A673 (cell line): ENCODE measurements at places on chromosomes 11 and 22.

DNA sequence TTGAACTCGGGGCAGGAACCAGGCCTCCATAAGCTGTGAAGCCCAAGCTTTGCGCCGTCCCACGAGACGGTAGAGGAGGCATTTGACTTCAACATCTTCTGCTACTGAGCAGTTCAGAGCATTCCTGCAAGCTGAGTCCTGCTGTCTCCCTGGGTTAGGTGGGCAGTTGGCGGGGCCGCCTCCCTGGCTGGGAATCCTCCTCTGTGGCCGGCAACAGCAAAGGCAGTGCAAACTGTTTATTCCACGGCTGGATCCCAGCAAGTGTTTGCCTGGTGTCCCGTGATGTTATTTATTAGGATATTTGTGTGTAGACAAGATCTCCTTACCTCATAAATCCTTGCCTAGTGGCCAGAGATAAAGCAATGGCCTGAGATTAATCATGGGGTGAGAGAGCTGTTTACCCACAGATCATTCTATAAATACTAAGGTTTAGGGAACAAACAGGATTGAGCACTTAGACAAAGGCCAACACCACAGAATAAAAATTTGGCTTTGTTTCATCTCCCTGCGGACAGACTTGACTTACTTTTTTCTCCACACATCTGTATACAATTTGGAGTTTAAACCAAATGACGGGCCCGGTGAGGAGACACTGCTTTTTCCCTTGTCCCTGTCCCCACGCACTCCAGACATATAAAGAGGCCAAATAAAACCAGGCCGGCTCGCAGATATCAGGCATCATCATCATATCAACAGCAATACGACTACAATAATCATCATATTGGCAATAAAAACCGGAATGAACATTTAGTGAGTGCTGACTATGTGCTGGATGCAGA, 63.4 kb downstream of the NAT10 start:
- DNase-seq = no peak

DNA sequence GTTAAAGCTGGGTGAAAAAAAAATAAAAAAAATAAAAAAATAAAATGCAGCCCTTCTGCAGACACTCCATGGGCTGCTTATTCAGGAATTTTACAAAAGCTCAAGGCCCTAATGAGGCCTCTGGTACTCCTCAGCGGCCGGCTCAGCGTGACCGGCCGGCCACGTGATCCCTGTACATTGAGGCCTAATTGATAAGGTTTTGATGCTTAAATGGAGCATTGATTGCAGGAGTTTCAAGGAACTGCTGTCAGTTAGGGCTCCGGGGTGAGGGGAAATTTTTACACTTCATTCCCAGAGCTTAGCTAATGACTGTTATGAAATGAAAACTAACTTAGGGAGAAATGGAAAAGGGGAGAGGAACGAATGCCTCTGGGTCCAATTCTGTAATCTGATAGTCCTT, 368.8 kb upstream of the KIRREL3 start:
- DNase-seq = no peak

DNA sequence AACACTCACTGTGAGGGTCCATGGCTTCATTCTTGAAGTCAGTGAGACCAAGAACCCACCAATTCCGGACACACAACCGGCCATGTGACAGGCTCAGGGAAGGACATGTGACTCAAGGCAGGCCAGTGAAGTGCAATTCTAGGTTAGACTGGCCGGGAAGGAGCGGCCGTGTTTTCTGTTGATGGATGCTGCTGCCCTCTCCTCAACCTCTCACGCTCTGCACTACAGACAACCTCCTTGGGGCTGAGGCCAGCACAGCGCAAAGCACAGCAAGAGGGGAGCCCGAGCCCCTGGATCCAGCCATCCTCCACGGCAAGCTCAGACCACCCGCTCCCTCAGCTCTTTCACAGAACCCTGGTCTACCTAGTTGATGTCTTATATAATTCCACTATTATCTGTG, 2.8 kb downstream of the NUDT8 start:
- DNase-seq = no peak

- DNase-seq = no peak
Measured at GRCh38 chr22:49137206-49137840, 690.4 kb downstream of the BRD1 start.

DNA sequence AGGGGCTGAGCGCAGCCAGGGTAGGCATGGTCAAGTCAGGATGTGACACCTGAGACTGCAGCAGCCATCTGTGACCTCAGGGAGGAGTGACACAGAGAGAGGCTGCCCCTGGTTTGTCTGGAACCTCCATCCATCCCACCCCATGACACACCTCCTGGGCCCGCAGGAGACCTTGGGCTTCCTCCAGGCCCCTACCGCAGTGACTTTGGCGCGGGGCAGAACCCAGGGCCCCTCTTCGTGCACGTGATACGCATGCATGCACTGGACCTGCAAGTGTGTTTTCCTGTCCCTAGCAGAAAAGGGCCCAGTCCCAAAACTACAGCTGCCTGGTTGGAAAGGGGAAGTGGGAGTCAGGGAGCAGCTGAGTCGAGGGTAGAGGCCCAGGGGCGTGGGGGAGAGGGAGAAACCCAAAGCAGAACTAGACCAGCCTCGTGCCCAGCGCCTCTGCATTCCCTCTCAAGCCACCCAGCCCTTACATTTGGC, 7.9 kb upstream of the CYTH4 start:
- DNase-seq = no peak

GRCh38 chr11:134531327-134532130, 119.5 kb upstream of the B3GAT1 start:
- no peak for DNase-seq

DNA sequence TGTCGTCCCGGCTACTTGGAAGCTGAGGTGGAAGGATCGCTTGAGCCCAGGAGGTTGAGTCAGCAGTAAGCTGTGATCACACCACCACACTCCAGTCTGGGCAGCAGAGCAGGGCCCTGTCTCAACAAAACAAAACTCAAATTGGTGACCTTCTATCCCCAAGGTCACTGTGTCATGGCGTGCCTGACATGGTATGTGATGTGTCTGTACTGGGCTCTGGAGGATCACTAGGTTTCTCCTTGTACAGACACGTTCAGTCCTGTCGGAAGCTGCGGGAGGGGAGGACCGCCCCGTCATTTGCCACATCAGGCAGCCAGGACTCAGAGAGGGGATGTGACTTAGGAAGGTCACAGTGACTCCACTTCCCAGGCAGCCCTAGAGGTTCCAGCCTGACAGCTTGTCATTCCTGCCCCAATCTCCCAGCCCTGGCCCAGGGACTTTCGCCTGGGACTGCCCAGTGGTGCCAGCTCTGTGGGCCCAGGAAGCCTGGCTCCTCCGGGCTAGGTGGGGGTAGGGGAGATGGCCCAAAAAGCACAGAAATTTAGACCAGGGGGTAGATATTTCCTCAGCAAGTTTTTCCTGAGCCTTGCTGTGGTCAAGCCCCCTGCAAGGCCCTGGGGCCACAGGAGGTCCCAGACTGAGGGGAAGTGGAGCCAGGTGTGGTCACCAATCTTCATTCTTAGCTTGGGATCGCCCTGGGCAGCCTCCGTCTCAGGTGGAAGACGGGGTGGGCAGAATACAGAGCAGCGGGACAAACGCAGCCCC, 53.2 kb downstream of the TRIOBP start:
- no peak for DNase-seq

GRCh38 chr11:130945896-130946295, 29.6 kb upstream of the SNX19 start:
- peak; percentile 56 for DNase-seq

GRCh38 chr11:114762408-114762807, 84.1 kb downstream of the NXPE2 start:
- DNase-seq = peak; percentile 62

DNA sequence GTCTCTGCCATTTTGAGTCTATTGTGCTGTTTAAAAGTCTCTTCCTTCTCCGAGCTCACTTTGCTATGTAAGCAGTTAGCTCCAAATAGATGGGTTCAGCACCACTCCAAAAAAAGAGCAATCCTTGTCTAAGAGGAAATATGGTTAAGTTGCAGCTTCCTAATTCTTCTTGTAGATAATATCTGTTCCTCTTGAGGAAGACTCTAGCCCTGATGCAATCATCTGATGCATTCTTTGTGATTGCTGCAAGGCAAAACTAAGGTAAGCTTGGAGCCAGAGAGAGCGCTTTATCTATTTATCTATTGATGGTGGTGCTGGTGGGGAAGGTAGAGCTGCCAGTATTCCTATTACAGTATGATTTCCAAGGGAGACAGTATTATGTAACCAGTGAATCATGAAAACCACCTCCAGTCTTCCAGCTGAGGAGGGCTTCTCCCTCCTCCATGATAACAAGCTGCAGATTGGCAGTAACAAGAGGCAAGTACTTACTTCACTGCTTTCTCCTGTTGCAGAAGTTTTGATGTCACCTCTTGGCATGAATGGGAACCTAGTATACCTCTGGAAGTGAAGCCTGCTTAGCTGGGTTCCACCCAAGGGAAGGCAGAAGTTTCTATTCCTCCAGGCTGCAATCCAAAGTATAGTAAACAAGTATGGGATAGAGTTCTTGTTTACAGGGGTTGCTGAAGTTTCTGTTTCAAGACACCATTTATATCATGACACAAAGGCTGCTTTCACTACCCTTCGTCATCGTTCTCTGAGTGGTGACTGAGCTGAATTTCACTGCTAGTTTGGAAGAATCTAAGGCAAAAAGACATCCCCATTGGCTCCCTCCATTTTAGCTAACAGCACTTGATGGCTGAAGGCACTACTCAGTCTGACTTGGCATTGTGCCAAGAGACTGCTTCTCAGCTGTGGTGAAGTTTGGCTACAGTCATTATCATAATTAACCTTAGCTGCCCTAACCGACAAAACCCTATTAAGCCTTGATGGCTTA, 49.7 kb downstream of the FDX1 start:
- DNase-seq = peak; percentile 64

GRCh38 chr11:82757660-82758357, 24.1 kb upstream of the FAM181B start:
- no peak for DNase-seq

DNA sequence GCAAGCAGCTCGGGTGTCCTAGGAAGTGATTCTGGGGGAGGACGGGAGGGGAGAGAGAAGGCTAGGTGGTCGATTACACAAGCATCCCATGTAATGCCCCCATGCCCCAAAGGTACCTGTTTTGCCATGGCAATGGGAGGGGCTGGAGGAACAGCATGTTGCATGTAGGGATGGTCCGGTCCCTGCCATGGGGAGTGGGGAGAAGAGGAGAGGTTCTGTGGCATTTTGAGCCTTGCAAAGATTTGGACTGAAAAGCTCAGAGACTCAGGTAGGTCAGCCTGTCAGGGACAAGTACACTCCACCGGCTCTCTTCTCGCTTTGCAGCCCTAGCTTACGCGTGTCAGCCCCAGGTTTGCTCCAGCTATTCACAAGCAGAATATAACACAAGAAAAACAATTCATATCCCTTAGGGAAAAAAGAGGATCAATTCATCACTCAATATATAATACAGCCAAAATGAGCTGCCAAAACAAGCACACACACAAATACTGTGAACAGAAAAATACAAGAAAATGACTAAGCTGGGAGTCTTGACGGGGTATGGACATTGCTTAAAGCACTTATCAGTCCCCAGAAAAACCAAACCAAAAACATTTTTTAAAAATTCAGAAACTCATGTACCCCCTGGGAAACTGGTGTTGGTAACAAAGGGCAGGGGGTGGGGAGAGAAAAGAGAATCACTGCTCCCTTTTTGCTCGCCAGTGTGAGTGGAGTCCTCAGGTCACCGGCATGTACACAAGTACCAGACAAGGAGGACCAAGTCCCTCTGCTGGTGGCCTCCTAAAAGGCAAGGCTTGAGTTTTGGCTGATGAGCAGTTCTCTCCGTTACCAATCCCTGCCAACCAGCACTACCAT, 21.6 kb downstream of the APOL5 start:
- DNase-seq = peak; percentile 18

GRCh38 chr22:23034621-23035556, 35.4 kb upstream of the GNAZ start:
- DNase-seq = no peak

DNA sequence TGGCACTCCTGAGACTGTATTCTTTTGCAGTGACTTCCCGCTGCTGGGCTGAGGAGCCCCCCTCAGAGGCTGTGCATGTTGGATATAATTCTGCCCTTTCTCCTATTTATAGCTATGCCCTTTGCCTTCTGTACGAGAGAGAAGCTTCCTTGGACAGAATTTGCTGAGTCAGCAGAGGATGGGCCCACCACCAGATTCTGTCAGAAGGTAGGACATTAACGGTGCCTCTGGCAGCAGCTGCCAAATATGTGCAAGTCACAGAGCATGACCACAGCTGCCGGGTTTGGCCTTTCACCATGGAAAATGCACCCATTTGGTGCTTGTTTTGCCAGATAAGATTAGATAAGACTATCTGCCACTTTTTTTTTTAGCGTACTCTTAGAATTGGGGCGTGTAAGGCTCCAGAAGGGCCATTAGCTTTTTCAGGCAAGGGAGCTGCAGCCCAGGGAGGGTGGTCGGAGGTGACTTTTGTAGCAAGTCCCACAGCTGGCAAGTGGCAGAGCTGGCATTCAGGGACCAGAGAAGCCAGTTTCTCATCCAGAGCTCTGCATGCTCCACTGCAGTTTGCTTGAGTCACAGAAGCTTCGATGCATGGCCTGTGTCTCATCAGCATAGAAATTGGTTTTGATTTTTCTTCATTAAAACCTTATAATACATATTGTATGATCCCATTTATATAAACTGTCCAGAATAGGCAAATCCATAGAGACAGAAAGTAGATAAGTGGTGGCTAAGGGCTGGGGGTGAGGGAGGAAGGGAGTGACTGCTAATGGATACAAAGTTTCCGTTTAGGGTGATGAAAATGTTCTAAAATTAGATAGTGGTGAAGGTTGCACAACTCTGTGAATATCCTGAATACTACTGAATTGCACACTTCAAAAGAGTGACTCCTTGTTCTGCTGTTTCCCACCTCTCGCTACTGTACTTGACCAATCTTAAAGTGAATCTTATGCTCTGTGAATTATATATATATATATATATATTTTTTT, 15.8 kb downstream of the UPB1 start:
- no peak for DNase-seq

DNA sequence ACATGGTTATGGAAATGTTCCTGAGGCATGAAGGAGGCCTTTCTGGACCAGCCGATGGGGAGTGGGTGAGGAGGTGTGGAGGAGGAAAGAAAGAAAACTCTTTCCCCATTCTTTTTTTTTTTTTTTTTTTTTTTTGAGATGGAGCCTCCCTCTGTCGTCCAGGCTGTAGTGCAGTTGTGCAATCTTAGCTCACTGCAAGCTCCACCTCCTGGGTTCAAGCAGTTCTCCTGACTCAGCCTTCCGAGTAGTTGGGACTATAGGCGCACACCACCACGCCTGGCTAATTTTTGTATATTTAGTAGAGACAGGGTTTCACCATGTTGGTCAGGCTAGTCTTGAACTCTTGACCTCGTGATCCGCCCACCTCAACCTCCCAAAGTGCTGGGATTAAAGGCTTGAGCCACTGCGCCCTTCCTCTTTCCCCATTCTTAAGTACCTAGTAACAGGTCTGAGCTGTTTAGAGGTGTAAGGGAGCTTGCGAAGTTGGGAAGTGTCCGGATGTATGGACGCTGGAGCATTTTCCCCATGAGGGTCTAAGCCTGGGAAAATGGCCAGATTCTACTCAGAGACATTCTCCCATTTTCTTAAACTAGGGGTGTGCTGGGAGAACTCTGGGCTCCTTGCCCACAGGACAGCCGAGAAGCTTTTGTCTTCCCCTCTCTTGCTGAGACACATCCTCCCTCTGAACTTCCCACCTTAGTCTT, 135.8 kb downstream of the TEAD1 start:
- DNase-seq = no peak

- DNase-seq = no peak
Measured at GRCh38 chr11:130801333-130802122, 114.8 kb downstream of the SNX19 start.

- peak; percentile 18 for DNase-seq
Measured at GRCh38 chr11:119624102-119624615, 104.8 kb downstream of the NECTIN1 start.
